ENCODE measurements at places on chromosomes 1 and 21.

DNA sequence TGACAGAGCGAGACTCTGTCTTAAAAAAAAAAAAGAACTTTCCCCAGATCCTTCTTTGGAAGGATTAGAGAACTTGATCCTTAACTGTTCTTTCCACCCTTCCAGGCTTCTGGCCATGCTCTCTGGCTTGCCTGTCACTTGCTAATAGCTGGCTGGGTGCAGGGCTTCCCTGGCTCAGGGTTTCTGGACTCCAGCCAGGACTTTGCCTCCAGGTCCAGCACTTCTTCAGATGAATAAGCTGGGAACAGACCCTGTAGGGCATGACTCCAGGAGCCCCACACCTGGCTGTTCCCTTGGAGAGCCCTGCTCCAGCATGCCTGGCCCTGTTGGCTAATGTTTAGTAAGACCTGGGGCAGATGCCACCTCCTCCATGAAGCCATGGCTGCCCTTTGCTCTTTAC, 3.3 kb upstream of the NT5C1A start:
- DNase-seq, result no peak

- DNase-seq, result no peak
Measured at GRCh38 chr1:44609768-44610526, 64.3 kb downstream of the TMEM53 start.

- no peak for DNase-seq
Measured at GRCh38 chr1:14788080-14788479, 189.6 kb downstream of the KAZN start.

- DNase-seq, result no peak
Measured at GRCh38 chr1:47559944-47560695, 122.3 kb downstream of the FOXD2 start.

DNA sequence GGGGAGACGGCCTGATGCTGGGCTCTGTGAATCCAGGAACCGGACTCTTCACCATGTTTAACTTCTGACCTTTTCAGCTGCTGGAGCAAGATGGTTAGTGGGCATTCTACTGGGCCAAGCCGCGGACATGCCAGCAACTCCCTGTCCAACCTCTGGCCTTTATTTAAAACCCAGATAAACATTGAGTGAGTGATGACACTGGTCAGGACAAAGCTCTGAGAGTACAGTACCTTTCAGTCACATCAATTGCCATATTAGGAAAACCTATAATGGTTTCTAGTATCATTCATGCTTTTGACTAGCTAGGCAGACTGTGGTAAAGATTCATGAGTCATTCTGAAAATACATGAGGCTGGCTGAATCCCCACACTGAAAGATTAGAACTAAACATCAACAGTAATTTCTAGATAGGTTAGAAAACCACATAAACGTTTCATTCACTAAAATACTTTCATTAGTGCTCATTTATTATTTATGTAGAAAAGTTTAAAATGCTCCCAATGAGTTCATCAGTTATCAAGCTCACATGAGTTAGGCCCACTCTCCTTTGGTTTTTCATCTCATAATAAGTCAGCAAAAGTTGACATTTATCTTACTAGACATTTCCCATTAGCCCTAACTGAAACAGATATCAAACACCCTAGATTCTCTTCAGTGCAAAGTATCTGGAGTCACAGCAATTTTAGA, 7.1 kb upstream of the ACTA1 start:
- DNase-seq, result no peak

DNA sequence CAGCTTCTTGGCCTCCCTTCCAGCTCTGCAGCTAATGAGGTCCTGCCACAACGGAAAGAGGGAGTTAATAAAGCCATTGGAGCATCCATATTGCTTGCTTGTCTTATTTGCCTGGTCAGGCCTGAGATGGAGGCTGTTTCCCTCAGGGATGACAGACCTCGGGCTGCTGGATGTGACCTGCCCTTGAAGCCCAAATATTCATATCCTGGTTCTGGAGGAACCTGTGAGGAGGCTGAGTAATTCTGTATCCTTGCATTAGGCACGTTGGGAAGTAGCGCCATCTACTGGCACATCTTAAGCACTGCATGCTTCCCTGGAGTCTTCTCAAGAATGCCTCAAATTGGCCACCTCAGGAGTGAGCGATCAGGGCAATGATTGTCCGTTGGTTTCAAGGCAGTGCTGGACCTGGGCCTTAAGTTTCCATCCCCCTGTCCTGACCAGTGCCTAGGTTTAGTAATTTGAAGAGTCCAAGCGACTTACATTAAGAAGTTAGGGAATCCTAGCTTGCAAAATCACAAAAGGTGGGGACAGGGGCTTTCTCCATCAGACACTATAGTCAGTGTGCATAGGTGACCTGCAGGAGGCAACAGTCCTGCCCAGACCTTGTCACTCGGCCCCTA, 13.8 kb upstream of the NASP start:
- DNase-seq, result peak; percentile 52

DNA sequence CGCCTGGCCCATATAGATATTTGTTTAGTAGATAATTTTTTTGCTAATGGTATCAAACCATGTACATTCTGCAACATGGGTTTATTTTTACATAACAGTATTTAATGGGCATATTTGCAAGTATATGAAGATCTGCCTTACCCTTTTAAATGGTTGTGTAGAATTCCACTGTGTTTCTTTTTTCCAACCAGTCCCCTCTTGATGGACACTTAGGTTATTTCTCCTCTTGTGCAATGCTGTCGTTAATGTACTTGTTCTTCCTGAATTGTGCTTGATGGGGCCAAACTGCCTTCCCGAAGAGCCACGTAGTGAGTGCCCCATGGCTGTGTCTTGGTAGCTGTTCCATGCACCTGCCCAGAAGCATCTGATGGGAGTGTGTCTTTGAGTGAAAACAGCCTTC, 39.4 kb upstream of the EFHD2 start:
- no peak for DNase-seq

GRCh38 chr1:238396140-238396539, 505.4 kb upstream of the ZP4 start:
- no peak for DNase-seq

- DNase-seq, result no peak
Measured at GRCh38 chr1:187626056-187626455, 797.3 kb downstream of the PLA2G4A start.

DNA sequence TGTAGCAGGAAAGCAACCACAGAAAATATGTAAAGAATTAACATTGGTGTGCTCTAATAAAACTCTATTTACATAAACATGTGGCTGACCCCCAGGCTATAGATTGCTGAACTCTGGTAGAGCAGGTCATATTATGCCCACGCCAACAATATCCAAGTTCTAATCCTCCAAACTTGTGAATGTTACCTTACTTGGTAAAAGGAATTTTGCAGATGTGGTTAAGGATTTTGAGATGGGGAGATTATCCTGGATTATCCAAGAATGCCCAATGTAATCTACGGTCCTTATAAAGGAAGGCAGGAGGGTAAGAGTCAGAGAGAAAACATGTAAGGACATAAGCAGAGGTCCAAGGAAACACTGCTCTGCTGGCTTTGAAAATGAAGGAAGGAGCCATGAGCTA, 201.0 kb downstream of the USH2A start:
- no peak for DNase-seq

DNA sequence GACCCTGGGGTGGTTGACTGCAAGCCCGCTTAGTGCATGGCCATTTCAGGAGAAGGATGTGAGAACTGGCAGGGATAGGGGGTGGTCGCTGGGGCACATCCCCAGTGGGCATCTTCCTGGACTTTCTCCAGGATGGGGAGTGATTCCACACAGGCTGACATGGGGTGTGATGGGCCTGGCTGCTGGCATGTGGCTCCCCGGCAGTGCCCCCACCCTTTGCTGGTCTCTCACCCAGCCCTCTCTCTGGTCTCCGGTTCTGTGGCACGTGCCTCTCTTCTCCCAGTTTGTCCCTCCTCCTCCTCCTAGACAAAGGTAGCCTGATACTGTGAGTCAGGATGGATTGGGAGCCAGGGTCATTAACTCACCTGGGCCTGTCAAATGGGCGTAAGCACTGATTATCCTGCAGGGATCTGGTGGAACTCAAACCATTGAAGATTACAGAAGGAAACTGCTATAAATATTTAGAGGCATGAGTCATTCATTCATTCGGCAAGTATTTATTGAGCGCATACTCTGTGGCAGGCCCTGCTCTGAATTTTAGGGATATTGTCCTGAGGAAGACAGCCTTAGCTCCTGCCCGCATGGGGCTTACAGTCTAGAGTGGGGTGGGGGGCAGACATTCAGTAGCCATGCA, 23.6 kb upstream of the EPS8L3 start:
- DNase-seq, result no peak

GRCh38 chr1:153532769-153533599, 2.8 kb downstream of the S100A6 start:
- peak; percentile 66 for DNase-seq

Data from stimulated activated CD8-positive, alpha-beta memory T cell treated with anti-CD3 and anti-CD28 coated beads, Interleukin-2, amount 100 ng/mL, for 1 hour (primary cell).